GM23248 (cell line): ENCODE measurements at places on chromosomes 13 and 19. TPM values are rescaled to one million over a fixed set of nuclear protein-coding genes. Genes with fewer than 3 reads are reported as not detected.

The SIGLEC5 gene
- not detected in 2 replicates for polyA plus RNA-seq

DNA sequence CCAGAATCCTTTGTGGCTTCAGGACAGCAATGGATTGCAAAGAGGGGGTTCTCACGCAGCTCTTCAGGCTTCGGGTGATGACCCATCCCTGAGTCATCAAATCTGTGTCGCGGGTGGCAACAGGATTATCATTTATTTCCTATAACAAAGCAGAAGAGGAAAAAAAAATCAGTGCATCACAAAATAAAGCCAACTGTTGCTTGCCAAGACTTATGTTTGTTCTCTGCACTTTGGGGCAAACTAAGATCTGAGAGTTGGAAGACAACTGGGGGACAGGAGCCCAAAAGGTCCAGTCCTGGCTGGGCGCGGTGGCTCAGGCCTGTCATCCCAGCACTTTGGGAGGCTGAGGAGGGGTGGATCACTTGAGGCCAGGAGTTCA, 6.4 kb downstream of the GNA15 start:
- DNase-seq = peak; percentile 98
- peak overlapping the region; percentile 41; the same call in 1 of the 2 replicates for H3K4me3 ChIP-seq
- H3K36me3 ChIP-seq = no peaks in the 10 kb centered on the region
- H3K27me3 ChIP-seq = no peaks in the 10 kb centered on the region

DNA sequence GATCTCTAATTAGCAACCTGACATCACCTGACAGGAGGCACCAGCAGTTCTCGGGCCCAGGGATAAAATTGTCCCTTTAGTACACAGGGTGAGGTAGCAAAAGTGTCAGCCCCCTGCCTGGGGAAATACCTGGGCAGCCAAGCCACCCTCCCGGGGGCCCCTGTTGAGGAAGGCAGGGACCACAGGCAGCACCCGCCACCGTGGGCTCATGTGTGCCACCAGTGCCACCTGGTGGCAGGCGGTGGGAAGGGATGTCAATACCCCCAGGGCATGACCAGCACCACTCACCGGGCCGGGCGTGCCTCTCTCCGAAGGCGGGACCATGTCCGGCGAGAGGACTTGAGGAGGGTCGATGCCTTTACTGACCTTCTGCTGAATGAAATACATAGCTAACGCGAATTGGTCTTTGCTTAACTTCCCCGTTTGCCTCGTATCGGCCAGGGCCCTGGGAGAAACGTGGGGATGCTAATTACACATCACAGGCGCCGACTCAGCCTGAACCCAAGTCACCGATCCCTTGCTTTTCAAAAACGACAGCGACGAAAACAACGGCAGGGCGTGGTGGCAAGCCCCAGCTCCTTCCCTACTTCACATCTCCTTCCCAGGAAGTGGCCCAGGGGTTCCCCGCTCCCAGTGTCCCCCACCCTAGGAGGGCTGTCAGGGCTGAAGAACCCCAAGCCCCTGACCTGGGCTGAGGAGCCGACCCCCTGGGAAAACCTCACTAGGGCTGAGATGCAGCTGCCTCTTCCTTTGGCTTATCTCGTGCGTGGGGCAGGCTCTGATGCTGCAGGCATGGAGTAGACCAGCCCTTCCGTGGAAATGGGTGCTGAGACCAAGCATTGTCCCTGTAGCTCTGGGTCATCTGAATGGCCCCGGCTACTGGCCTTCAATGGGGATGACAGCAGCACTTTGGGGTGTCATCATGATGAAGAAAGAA, 53.8 kb downstream of the EPS15L1 start:
- H3K4me3 ChIP-seq = no peak overlapping the region
- peak; percentile 78 for DNase-seq
- H3K36me3 ChIP-seq = peaks cover 3% of the 10 kb centered on the region; the same call in 1 of the 2 replicates
- H3K27me3 ChIP-seq = no peaks in the 10 kb centered on the region
- no peak overlapping the region for H3K27ac ChIP-seq
- H3K4me1 ChIP-seq = no peaks in the 10 kb centered on the region

DNA sequence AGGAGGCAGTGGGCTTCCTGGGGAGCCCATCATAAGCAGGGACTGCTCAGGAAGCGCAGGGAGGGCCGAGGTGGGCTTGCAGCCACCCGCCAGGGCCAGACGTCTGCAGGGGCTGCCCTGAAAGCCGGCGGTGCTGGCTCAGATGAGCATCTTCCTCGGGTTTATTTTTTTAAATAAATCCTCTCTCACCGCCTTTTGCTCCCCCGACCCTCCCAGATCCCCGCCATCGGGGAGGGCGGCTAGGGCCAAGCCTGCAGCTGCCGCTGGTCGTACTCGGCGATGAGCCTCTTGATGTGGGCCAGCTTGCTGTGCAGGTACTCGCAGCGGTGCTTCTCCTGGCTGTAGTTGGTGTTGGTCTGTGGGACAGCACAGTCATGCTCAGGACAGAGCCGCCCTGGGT, 6.6 kb upstream of the ISYNA1 start:
- H3K36me3 ChIP-seq = peaks cover 8% of the 10 kb centered on the region; the same call in 1 of the 2 replicates
- H3K4me3 ChIP-seq = no peak overlapping the region
- no peak for DNase-seq

GRCh38 chr13:91199866-91200265, 147.6 kb upstream of the MIR17HG start:
- no peak overlapping the region for H3K4me3 ChIP-seq
- H3K36me3 ChIP-seq = no peaks in the 10 kb centered on the region
- H3K27me3 ChIP-seq = no peaks in the 10 kb centered on the region
- H3K4me1 ChIP-seq = no peaks in the 10 kb centered on the region
- no peak overlapping the region for H3K27ac ChIP-seq

DNA sequence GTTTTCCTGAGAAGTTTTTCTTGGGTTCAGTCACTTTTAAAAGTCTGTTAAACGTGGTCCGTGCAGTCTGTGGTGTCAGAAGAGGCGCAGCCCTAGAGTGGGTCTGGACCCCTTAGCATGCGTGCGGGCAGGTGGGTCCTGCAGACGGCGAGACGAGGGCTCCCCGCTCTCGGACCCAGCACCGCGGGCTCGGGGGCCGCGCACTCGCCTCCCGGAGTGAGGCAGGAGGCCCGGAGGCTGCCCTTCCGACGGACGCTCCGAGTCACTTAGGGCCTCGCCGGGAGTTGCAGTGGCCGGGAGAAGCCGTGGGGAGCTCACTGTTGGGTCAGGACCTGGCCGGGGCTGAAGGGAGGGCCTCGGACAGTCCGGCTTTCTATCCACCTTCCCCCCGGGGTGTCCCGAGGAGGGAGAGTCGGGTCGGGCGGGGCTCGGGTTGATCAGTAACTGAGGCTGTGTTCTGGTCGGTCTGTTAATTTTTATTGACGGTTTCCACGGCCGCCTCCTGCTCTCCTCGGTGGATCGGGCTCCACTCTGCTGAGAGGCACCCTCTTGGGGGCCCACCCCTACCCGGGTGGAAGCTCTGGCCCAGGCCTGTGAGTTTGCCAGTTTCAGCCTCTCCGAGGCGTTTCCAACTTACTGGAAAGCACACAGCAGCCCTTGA, 1.3 kb downstream of the PTBP1 start:
- H3K4me1 ChIP-seq = peaks cover 32% of the 10 kb centered on the region
- H3K36me3 ChIP-seq = 0 out of 2 replicates have a peak, but pooled peaks cover 10% of the 10 kb centered on the region
- peak overlapping the region; percentile 93 for H3K27ac ChIP-seq
- H3K4me3 ChIP-seq = peak overlapping the region; percentile 86
- DNase-seq = peak; percentile 57

- H3K27me3 ChIP-seq = no peaks in the 10 kb centered on the region
- H3K4me1 ChIP-seq = peaks cover 21% of the 10 kb centered on the region
- H3K27ac ChIP-seq = no peak overlapping the region
- peak overlapping the region; percentile 46 for H3K4me3 ChIP-seq
- no peaks in the 10 kb centered on the region for H3K36me3 ChIP-seq
- DNase-seq = no peak
Observed at GRCh38 chr13:50152224-50152623, 137.0 kb downstream of the KCNRG start.

The SMIM17 gene
- not detected in 2 replicates for polyA plus RNA-seq

The POU2F2 gene
- polyA plus RNA-seq = 3.0 and 4.6 TPM in 2 replicates

DNA sequence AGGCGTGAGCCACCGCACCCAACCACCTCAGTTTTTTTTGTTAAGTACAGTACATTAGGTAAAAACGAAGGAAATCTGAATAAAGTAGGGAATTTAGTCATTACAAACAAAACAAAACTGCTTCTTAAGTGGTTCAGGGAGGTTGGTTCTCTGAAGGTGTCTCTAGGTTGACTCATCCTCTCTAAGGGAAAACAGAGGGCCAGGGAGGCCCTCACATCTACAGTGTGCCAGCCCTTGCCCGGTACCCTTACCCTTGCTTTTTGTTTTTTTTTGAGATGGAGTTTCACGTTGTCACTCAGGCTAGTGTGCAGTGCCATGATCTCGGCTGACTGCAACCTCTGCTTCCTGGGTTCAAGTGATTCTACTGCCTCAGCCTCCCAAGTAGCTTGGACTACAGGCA, 17.2 kb upstream of the JUND start:
- peaks cover 24% of the 10 kb centered on the region for H3K4me1 ChIP-seq
- H3K4me3 ChIP-seq = no peak overlapping the region
- DNase-seq = peak; percentile 64
- H3K27ac ChIP-seq = peak overlapping the region; percentile 32; the same call in 1 of the 2 replicates

The B3GNT8 gene
- polyA plus RNA-seq = 2.3 and 3.1 TPM in 2 replicates

The CYP2F1 gene
- polyA plus RNA-seq = not detected in 2 replicates

DNA sequence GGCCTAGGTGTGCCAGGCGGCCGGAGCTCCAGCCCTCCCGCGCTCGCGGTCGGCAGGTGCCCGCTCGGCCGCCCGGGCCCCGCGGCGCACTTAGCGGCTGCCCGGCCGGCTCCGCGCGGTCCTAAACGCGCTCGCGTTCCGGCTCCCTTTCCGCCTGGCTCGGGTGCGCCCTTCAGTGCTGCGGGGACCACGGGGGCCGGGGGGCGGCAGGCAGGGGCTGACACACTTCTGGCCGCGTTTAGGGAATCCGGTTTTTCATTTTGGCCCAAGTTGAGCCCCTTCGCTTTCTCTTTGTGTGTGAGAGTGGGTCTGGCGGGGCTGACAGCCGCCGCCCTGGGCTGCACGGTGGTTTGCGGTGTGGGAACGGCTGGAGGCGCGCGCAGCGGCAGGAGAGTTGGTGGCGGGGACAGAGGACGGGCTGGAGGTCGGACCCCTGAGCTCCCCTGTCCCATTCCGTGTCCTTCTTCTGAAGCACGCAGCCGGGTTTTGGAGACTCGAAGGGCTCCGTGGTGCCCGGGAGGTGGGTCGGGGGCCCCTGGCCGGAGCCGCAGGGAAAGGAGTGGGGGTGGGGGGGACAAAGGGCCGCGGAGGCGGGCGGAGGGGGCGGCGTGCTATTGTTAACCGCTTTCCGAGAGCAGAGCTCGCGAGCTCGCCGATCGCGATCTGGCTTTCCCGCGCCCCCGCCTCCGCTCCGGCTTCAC, 3.1 kb downstream of the FGF9 start:
- no peaks in the 10 kb centered on the region for H3K36me3 ChIP-seq
- DNase-seq = peak; percentile 63
- no peak overlapping the region for H3K27ac ChIP-seq
- H3K4me3 ChIP-seq = peak overlapping the region; percentile 68
- H3K27me3 ChIP-seq = peaks cover 70% of the 10 kb centered on the region

- H3K4me3 ChIP-seq = no peak overlapping the region
- H3K27ac ChIP-seq = no peak overlapping the region
- no peaks in the 10 kb centered on the region for H3K4me1 ChIP-seq
- DNase-seq = no peak
- H3K27me3 ChIP-seq = peaks cover 40% of the 10 kb centered on the region; the same call in 1 of the 2 replicates
Observed at GRCh38 chr19:31578326-31578725, 229.1 kb upstream of the TSHZ3 start.

The GFY gene
- polyA plus RNA-seq = not detected in 2 replicates

GRCh38 chr13:77480066-77480465, 55.4 kb upstream of the SCEL start:
- H3K4me1 ChIP-seq = peaks cover 15% of the 10 kb centered on the region
- no peak for DNase-seq
- no peaks in the 10 kb centered on the region for H3K27me3 ChIP-seq
- H3K27ac ChIP-seq = no peak overlapping the region
- no peak overlapping the region for H3K4me3 ChIP-seq
- H3K36me3 ChIP-seq = no peaks in the 10 kb centered on the region

The PTGER1 gene
- 0.79 and 0.80 TPM in 2 replicates for polyA plus RNA-seq

DNA sequence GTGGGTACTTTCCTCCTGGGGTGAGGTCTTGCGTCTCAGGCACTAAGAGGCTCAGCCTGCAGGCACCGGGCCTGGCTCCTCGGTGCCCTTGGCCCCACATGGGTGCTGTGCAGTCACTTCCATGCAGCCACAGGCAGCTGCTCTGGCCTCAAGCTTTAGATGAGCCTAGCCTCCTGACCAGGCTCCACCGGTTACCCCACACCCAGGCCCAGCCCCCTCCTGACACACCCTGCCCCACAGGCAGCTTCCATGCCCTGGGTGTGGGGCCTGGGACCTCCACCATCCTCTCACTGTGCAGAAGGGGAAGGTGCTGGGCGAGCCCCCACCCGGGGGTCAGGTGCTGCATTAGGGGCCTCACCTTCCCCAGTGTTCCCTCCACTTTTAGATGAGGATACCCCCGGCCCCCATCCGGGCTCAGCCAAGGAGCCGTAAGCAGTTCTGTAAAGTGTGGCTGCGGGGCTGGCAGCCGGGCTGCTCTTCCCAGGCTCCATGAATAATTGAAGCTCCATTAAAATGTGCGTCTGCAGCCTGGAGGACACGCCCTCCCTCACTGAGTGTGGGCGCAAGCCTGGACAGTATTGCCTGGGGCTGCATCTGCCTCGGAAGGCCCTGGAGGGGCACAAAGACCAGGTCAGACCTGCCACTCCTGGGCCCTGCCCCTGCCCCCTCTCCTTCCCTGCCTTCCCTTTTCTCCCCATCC, 72.5 kb upstream of the KCTD15 start:
- no peak overlapping the region for H3K4me3 ChIP-seq
- H3K36me3 ChIP-seq = no peaks in the 10 kb centered on the region
- no peak overlapping the region for H3K27ac ChIP-seq

DNA sequence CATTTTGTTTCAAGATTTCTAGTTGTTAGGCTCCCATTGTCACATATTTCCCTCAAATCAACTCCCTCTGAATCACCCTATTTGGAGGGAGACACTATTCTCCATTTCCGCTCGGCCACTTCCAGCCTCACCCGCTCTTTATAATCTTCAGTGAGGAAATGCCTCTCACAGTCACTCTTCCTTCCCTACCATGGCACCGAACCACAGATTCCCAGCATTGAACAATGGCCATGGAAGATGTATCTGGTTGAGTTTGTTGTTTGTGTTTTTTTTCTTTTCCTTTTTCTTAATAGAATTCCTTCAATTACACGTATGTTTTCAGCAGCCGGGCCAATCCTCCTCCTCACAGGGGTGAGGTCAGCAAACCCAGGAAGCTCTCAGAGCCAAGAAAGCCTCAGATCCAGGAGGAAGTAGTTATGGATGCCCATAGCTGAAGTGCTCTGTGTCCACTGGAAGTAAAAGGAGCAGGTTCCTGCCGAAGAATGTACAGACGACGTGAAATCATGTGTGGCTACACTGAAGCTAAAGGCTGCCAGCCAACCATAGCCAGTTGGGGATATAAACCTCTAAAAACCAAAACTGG, 472.1 kb downstream of the FOXO1 start:
- no peaks in the 10 kb centered on the region for H3K27me3 ChIP-seq
- peak overlapping the region; percentile 46 for H3K4me3 ChIP-seq
- DNase-seq = peak; percentile 60
- peaks cover 47% of the 10 kb centered on the region for H3K4me1 ChIP-seq

- no peaks in the 10 kb centered on the region for H3K27me3 ChIP-seq
- H3K36me3 ChIP-seq = no peaks in the 10 kb centered on the region
- H3K4me3 ChIP-seq = peak overlapping the region; percentile 61
- no peak overlapping the region for H3K27ac ChIP-seq
- peak; percentile 23 for DNase-seq
- peaks cover 7% of the 10 kb centered on the region; the same call in 1 of the 2 replicates for H3K4me1 ChIP-seq
Observed at GRCh38 chr13:74406420-74406819, 272.2 kb upstream of the KLF12 start.

The PSG2 gene
- polyA plus RNA-seq = 4.3 and 5.7 TPM in 2 replicates

GRCh38 chr19:12778017-12778904, 2.9 kb upstream of the HOOK2 start:
- H3K27me3 ChIP-seq = no peaks in the 10 kb centered on the region
- peak overlapping the region; percentile 77 for H3K4me3 ChIP-seq
- peaks cover 18% of the 10 kb centered on the region for H3K4me1 ChIP-seq
- DNase-seq = peak; percentile 88
